ENCODE measurements at places on chromosomes 12 and 14.
A peak's percentile ranks its signal among the peaks of the same experiment; 100 is the strongest.

DNA sequence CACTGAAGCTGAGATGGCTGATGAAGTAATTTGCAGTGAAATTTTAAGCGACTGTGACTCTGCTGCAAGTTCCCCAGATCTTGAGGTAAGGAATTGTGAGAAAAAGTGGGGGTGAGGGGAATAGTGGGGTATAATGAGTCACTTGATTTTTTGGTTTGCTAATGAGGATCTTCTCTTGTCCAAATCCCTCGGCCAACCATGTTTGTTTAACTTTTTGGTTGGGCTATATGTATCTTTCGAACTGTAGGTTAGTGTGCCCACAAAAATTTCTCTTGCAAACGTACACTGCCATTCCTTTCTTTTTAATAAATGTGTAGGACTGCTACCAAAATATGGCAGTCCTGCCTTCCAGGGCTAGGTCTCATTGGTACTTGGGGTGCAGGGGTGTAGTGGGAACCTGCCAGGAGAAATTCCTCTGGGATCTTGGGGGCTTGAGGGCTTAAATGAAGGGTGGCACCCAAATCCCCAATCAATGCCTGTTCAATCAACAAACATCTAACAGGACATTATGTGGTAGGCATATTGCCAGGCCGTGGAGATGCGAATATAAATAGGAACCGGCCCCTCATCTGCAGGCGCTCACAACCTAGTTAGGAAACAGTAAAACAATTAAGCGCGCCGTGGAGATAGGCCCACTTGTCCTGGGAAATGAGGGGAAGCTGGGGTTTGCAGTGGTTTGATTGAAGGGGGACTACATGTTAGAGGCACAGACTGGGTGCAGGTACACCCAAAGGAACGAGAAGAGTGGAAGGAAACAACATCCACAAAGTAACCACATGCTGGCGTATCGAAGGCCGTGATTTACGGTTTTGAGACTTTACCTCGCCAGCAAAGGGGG, 1.3 kb upstream of the PABPN1 start:
- DNase-seq = no peak

- DNase-seq = peak; percentile 9
These were observed 900 bp downstream of the KCTD10 start for GRCh38 chr12:109475993-109476806.

- no peak for DNase-seq
These were observed 19.1 kb downstream of the VASH1 start for GRCh38 chr14:76780360-76780759.

DNA sequence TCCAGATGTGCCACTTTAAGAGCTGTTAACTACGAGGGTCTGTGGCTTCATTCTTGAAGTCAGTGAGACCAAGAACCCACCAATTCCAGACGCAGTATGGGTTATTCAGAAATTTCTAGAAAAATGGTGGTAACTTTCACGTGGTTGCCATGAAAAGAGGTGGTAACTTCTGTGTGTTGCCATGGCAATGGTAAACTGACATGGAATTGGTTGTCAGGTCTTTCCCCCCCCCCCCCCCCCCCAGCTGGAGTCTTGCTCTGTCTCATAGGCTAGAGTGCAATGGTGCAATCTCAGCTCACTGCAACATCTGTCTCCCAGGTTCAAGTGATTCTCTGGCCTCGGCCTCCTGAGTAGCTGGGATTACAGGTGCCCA, 18.8 kb upstream of the VWF start:
- no peak for DNase-seq

- DNase-seq = no peak
These were observed 32.3 kb upstream of the INF2 start for GRCh38 chr14:104657101-104657524.

DNA sequence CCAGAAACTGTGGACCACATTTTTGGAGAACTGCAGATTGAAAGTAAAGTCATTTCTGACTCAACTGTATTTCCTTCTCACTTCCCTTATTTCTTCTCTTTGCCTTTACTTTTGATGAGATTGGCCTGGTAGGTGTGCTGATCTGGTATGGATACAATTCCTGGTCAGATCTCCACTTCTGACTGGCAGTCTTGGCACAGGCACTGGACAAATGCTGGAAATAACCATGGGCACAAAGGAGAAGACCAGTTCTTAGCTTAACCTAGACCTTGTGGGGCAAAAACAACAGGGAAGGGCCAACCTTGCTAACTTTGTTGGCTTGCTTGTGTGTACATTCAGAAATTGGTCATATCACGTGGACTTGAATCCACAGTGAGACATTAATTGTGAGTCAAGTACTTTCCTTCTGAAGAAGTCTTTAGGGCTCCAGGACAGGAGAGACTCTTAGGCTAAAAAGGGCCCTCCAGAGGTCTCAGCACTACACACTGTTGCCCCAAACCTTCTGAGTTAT, 75.0 kb downstream of the DIP2B start:
- DNase-seq = no peak

- no peak for DNase-seq
These were observed 40.0 kb upstream of the COCH start for GRCh38 chr14:30834353-30834752.

GRCh38 chr12:38465020-38465419, 148.4 kb downstream of the ALG10B start:
- no peak for DNase-seq
